ENCODE measurements at places on chromosomes 7 and 10. TPM values are rescaled to one million over a fixed set of nuclear protein-coding genes. Genes with fewer than 3 reads are reported as not detected.

Gene HOGA1
- polyA plus RNA-seq: 2.7 TPM

Gene PRXL2A
- 77.3 TPM for polyA plus RNA-seq

Gene CALHM1
- not detected for polyA plus RNA-seq

Gene CRTAC1
- 9.6 TPM for polyA plus RNA-seq

Gene C10orf90
- not detected for polyA plus RNA-seq

Gene MALRD1
- polyA plus RNA-seq: 4.6 TPM
